Left colon (tissue), 2 donors: ENCODE measurements at places on chromosomes 11 and 22. TPM values are rescaled to one million over a fixed set of nuclear protein-coding genes. Genes with fewer than 3 reads are reported as not detected.

The OR8D4 gene
- total RNA-seq, result 1.5 TPM

The CNTN5 gene
- not detected for total RNA-seq

The KRTAP5-11 gene
- total RNA-seq, result not detected

The ALDH3B1 gene
- 21.3 TPM for total RNA-seq

The CREB3L1 gene
- 118 TPM for total RNA-seq

The HRAS gene
- total RNA-seq, result 58.1 TPM

- no peak for DNase-seq
Measured at GRCh38 chr11:86459682-86460460, 85.2 kb downstream of the CCDC81 start.

- DNase-seq, result peak; percentile 40
Measured at GRCh38 chr22:30221121-30221992, 25.2 kb downstream of the LIF start.

DNA sequence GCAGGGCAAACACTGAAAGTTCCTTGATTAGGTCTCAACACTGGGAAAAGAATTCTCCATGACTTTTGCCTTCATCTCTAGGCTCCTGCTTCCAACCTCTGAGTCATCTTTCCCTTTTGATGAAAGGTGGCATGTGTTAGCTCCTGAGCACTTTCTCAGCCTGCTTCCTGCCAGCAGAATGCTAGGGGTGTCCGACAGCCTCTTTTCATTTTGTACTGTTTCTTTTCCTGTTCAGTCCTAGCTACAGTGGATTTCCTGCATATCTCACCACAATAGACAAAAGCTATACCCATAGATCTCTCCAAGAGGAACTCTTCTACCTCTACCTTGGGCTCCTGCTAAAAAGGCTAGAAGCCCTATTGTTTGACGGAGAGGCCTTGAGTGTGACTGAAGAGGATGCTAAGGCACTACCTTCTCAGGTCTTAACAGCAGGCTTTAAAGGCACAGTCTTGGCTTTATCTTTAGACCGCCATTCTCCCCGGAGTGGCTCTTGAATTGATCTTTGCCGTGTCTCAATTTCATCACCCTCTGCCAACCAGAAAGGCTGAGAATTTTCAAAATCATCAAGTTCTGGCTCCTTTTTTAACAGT, 145.5 kb downstream of the RBFOX2 start:
- no peak for DNase-seq

DNA sequence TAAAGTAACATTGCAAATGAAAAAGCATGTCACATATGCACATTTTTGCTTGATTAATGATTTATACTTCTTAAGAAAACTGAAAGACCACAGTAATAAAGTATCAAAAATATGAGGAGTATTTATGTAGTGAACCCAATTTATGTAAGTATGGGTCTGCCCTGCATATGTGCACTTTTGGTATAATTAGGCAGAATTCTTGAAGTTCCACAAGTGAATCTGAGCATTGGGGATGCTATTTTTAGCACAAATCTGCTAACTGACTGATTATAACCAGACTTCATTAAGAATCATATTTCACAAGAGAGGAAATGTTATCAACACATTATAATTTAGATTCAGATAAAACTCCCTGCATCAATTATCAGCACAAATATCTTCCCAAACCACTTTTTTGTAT, 407.1 kb upstream of the LRRC4C start:
- DNase-seq, result no peak

DNA sequence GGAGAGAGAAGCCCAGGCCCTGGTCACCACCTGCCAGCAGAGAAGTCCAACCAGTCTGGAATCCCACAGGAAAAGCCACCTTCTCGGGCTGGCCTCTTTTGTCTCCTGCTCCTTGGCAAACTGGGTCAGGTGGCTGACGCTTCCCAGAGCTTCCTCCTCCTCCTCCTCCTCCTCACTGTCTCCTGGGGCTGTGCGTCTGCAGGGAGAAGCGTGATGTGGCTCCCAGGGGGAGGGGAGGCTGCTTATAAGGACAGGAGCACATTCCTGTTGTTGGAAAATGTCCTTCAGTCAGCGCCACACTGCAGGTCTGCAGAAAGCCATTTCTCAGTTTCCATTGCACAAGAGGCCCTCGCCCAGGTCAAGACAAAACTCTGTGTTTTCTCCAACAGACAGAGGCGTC, 1316.5 kb downstream of the BRD1 start:
- DNase-seq, result no peak

GRCh38 chr11:125229916-125230315, 65.4 kb downstream of the PKNOX2 start:
- no peak for DNase-seq

DNA sequence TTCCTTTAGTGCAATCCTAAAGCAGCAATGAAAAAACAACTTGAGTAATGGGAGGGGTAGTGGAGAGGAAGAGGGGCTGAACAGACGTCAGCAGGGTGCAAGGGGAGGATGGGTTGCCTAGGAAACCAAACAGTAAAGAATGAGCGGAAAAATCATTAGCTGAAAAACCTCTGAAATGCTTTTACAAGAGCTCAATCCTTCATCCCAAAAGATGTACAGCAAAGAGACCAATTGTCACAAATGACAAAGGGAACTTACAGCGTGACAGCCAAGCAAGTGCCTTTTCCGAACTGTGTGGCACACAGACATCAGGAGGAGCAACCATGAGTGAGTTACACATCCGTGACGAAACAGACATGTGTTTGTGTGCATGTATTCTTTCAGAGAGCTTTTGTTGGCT, 104.6 kb downstream of the SIK3 start:
- no peak for DNase-seq

- DNase-seq, result no peak
Measured at GRCh38 chr11:19379465-19379864, 138.7 kb upstream of the E2F8 start.

DNA sequence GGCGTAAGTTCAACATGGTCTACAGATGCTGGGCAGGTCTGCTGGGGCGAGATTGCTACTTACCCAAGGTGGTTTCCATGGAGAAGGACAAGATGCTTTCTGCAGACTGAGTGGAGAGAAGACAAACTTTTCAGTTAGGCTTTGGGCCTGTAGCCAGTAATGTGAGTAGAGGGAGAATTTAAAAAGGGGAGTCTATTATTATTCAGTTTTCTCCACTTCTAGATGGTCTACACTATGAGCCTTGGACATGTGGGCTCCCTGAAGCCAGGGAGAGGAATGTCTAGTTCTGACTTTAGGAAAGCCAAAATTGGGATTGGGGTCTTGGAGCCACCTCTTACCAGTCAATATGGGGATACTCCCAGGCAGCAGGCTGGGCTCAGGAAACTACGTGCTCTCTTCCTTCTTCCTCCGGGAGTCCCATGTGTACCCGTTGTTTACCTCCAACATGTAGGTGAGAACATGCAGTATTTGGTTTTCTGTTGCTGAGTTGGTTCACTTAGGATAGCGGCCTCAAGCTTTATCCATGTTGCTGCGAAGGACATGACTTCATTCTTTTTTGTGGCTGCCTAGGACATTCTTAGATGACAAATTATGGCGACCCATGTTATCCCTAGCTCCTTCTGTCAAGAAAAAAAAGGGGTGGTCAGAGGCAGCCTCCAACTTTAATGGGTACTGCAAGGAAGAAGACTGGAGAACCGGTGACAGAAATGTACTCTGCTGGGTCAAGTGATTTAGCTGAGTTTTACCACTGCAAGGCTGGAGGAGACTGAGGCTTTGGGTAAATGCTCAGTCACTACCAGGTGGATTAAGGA, 14.7 kb upstream of the ZNF280A start:
- no peak for DNase-seq

DNA sequence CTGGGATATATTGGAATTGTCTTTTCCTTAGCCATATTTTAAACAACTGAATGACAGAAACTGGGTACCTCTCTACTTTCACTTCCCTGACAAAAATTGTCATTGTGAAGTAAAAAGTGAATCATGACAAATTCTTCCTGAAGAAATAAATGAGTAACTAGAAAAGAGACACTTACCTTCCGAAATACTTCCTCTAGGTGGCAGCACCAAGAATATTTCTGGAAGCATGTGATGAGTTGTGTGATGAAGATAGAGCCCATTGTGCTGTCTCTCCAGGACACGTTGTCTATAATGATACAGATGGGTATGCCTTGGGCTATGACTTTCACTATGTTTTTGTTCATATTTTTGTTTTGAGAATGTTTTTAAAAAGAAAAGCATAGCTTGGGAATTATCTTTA, 21.5 kb downstream of the CASP4 start:
- no peak for DNase-seq

GRCh38 chr11:101321222-101321621, 191.6 kb upstream of the PGR start:
- DNase-seq, result no peak

GRCh38 chr11:44624761-44625221, 59.3 kb downstream of the CD82 start:
- no peak for DNase-seq

DNA sequence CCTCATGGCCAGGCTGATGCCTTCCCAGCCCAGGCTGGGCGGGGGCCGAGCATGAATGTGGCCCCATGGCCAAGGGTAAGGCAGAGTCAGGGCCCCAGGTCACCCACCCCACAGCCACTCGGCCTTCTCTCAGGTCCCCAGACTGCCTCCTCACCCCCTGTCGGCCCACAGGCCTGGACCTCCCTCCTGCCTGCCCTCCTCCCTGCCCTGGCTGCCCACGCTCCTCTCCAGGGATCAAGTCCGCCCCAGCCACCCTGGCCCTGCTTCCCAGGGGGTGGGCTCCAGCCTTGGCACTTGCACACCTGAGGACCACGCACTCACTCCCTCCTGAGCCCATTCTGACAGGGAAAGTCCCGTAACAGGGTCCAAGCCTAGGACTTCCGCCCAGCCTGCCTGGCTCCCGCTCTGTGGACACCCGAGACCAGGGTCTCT, 37.8 kb upstream of the TH start:
- peak; percentile 2 for DNase-seq

DNA sequence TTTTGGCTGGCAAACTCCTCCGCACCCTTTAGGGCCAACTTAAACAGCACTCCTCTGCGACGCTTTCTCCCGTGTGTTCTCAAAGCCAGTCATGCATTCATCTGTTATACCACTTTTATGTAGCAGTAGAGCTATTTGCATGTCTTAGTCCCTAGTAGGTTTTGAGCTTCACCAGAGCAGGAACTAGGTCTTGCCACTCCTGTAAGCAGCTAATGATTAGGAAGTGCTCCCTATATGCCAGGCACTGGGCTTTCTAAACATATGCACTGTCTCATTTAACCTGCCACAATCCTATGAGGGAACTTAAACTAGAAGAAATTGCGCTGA, 180.8 kb downstream of the DBX1 start:
- DNase-seq, result no peak

GRCh38 chr11:64545619-64546018, 45.4 kb upstream of the SLC22A12 start:
- DNase-seq, result no peak
